Natural killer cell treated with Interleukin-12 subunit alpha and Interleukin-12 subunit beta and Interleukin-15 and Interleukin-18, amount 100 ng/mL, for 72 hours (primary cell): ENCODE measurements at places on chromosomes 3 and 15. TPM values are rescaled to one million over a fixed set of nuclear protein-coding genes. Genes with fewer than 3 reads are reported as not detected.

Gene ROBO1
- total RNA-seq = not detected

DNA sequence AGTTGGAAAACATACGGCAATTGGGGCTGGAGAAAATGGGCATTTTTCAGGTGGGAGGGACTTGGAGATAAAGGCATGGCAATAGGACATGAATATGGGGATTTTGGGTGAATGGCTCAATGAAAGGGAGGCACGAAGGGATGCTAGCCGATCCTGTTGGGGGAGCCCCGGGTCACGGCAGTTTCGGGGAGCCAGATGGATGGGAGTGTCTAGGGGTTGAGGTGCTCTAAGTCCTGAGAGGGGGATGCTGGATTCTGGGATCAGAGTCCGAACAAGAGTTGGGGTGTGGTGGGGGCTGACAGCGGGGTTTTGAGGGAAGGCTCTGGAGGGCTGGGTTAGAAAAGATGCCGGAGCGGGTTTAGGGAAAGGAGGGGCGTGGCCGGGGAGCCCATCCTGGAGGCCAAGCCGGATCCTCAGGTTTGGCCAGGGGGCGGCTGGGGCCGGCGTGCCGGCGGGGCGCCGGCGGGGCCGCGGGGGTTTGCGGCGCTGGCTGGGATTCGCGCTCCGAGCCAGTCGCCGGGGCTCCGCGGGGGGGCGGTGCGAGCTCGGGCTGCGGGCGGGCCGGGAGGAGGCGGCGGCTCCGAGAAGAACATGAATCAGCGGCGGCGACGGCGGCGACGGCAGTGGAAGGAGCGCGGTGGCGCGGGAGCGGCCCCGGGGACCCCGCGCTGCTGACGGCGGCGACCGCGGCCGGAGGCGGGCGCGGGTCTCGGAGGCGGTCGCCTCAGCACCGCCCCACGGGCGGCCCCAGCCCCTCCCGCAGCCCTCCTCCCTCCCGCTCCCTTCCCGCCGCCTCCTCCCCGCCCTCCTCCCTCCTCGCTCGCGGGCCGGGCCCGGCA lies at the start of gene TYRO3:
Gene TYRO3 (plus strand): TSS at position 813 of the 839 bp plus-strand sequence. CDS start 46 bp downstream, outside the sequence.
- DNase-seq = peak; percentile 76

- peak; percentile 61 for DNase-seq
These were observed 104.9 kb upstream of the ASB14 start for GRCh38 chr3:57397175-57398026.

DNA sequence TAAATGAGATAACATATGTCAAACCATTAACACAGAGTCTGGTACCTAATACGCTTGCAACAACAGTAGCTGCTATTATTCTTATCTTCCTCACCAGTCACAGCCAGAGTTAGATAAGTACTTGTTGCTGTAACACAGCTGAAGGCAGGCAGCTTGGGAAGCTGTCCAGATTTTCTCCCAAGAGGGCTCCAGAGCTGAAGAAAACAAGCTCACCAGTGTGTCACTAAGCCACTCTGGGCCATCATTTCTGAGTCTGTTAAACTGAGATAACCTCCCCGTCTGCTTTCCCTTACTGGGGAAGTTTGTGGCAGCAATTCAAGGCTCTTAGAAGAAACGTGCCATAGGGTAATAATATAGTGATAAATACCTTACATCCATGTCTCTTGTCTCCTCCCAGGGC lies 226.3 kb downstream of the TAFA4 start:
- DNase-seq = no peak

Gene ANKRD63
- total RNA-seq = not detected

Gene CEMIP
- total RNA-seq = 0.19 TPM

GRCh38 chr3:116254541-116254940 lies 190.7 kb downstream of the LSAMP start:
- no peak for DNase-seq

- no peak for DNase-seq
These were observed 14.5 kb upstream of the HYKK start for GRCh38 chr15:78492872-78493271.

DNA sequence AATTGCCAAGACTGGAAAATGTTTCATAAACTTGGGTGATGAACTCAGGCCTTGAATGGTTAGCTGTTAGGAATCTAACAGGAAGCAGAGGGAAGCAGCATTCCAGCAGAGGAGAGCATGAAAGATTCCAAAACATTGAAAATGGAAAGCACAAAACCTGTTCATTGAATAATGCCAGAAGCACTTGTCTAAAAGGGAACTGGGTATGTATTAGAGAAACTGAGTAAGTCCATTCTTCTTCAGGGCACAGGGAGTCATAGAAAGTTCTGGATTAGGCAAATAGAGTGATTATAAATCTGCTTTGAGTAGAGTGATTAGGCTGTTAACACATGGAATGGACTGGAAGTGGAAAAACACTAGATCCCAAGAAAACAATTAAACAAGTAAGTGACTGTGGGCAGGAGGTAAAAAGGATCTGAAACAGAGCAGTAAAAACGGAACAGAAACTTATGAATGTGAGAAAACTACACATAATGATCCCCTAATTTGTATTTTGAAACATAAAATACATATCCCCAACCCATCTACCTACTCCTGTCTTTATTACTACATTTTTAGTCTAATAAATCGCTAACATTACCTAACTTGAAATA lies 343.4 kb downstream of the TBC1D5 start:
- no peak for DNase-seq
